ENCODE measurements at places on chromosomes 4 and X.

DNA sequence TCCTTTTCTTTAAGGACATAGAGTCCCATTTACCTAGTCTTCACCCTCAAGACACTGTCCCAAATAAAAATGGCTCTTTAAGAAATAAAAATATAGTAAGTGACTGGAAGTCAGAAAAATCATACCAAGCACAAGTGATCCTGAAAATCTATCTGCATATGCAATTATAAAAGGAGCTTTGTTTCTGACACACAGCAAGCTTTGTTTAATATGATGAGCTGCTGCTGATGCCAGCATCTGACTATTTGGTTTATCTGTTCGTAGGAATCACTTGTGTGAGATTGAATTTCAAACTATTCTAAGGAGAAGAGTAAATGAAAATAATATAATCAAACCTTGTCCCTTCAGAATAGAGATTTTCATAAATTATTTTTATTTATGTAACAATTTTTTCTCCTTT is 332.4 kb downstream of the PCDH7 start:
- H3K4me1 ChIP-seq: no peaks in the 10 kb centered on the region
- no peaks in the 10 kb centered on the region for H3K36me3 ChIP-seq
- DNase-seq: no peak
- H3K4me3 ChIP-seq: no peak overlapping the region

GRCh38 chrX:150736475-150736874 is 43.3 kb downstream of the MTMR1 start:
- H3K27ac ChIP-seq: no peak overlapping the region
- H3K27me3 ChIP-seq: no peaks in the 10 kb centered on the region
- peaks cover 33% of the 10 kb centered on the region for H3K36me3 ChIP-seq
- no peak overlapping the region for H3K4me3 ChIP-seq
- DNase-seq: no peak
- H3K4me1 ChIP-seq: peaks cover 9% of the 10 kb centered on the region

DNA sequence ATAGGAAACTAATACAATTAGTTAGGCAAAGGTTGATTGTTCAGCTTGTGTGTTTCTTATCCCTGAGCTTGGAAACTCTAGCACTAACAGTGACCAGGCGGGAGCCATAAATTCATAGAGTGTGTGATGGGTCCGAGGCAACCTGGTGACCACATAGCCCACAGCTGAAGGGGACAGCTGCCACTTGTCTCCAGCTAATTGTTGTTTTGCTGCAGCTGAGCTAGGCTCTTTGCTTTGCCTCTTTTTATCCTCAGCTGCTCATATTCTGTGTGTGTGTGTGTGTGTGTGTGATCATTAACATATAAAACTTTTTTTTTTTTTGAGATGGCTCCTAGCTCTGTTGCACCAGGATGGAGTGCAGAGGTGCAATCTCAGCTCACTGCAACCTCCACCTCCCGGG is 53.2 kb downstream of the DOCK11 start:
- DNase-seq: no peak
- H3K27ac ChIP-seq: no peak overlapping the region
- peaks cover 58% of the 10 kb centered on the region for H3K4me1 ChIP-seq

- peak overlapping the region; percentile 82 for H3K4me3 ChIP-seq
- DNase-seq: peak; percentile 20
- peak overlapping the region; percentile 84 for H3K27ac ChIP-seq
- H3K27me3 ChIP-seq: peaks cover 1% of the 10 kb centered on the region
- H3K36me3 ChIP-seq: no peaks in the 10 kb centered on the region
- peaks cover 28% of the 10 kb centered on the region for H3K4me1 ChIP-seq
Observed at GRCh38 chrX:40175511-40176350, 78.0 kb upstream of the BCOR start.

DNA sequence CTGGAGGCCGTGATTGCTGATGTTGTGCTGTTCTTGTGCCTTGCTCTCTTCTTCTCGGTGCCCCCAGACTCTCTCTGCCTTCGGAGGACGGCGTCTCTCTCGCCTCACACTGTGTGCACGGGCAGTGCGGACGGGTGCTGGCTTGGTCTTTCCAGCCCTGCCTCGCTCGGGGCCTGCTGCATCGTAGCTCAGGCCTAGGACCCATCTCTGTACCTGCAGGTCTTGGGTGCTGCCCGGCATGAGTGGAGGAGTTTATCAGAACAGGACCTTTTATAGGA is 18.2 kb downstream of the RGS12 start:
- no peak overlapping the region for H3K27ac ChIP-seq
- no peak overlapping the region for H3K4me3 ChIP-seq
- H3K4me1 ChIP-seq: peaks cover 3% of the 10 kb centered on the region

- peaks cover 34% of the 10 kb centered on the region for H3K4me1 ChIP-seq
- H3K27me3 ChIP-seq: no peaks in the 10 kb centered on the region
- H3K27ac ChIP-seq: no peak overlapping the region
- no peak for DNase-seq
- H3K4me3 ChIP-seq: no peak overlapping the region
Observed at GRCh38 chr4:168411318-168412150, 68.8 kb downstream of the DDX60L start.

DNA sequence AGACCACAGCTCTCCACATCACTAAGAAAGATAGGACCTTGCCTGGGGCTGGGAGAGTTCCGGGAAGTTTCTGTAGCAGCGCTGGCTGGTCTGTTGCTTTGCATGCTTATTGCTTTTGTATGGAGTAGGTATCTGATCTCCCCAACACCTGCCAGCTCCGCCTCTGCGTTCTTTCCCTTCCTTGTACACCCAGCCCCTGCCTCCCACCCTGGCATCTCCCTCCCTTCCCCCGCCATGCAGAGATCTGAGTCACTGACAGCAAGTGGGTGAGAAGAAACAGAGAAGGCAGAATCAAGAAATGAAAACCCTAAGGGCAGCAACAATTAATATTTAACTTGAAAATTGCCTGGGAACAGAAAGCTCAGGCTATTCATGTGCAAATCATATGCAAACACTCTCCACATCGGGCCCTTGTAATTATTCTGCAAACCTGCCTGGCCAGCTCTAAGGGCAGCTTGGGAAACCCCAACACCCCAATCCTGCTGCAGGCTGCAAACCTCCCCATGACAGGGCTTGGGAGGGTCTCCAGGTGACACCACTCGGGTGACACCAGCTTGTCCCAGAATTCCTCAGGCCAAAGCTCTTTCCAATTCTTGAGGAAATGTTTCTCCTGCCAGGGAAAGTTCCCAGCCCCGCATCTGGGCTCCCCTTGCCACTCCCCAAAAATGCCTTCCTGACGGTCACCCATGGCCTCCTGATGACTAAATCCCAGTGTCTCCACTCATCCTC is 257.2 kb downstream of the FBXW7 start:
- H3K27me3 ChIP-seq: peaks cover 5% of the 10 kb centered on the region
- H3K27ac ChIP-seq: peak overlapping the region; percentile 17
- no peak overlapping the region for H3K4me3 ChIP-seq
- no peaks in the 10 kb centered on the region for H3K36me3 ChIP-seq
- no peak for DNase-seq
- H3K4me1 ChIP-seq: peaks cover 21% of the 10 kb centered on the region

DNA sequence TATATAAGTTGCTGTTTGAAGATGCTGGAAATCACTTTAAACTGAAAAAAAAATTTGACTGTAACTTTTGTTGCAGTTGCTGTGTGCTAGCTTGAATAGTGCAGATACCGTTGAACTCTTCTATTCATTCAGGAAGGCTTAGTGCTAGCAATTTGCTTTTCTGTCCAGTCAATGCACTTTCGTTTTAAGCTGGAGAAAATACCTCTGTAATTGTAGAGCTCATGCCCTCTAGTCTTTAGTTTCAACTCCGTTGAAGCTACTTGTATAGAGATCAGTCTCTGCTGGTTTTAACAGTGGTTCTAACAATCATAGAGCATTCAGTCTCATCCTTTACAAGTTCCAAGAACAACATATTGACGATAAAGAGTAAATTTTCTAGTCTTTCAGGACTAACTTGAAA is 49.0 kb upstream of the TRPC3 start:
- H3K36me3 ChIP-seq: no peaks in the 10 kb centered on the region
- no peaks in the 10 kb centered on the region for H3K4me1 ChIP-seq
- no peak overlapping the region for H3K4me3 ChIP-seq
- no peak for DNase-seq
- H3K27me3 ChIP-seq: peaks cover 6% of the 10 kb centered on the region
- no peak overlapping the region for H3K27ac ChIP-seq

DNA sequence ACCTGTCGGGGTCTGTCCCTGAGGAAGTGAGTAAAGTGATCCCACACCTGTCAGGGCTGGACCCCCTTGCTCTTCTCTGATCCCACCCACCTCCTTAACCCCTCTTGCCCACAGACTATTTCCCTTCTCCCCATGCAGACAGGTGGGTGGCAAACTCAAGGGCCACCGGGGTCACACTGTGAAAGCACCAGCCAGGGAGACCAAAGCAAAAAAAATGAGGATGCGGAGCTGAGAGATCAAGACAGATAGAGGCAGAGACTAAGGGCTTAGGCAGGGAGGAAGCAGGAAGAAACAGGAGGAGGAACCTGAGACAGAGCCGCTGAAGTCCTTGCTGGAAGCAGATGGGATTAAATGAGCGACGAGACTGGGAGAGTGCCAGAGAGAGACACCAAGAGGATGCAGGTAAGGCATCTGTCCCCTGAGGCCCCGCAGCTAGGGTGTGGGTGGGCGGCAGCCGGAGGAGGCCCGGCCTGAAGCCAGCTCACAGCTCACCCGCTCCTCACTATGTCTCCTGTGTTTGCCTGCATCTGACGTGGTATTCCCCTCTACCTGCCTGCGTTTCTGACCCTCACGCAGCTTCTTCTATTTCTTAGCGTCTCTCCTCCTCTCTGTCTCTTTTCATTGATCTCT is 7.2 kb downstream of the TIMM17B start:
- H3K27ac ChIP-seq: peak overlapping the region; percentile 19
- DNase-seq: no peak
- H3K4me1 ChIP-seq: peaks cover 6% of the 10 kb centered on the region
- peak overlapping the region; percentile 76 for H3K4me3 ChIP-seq

DNA sequence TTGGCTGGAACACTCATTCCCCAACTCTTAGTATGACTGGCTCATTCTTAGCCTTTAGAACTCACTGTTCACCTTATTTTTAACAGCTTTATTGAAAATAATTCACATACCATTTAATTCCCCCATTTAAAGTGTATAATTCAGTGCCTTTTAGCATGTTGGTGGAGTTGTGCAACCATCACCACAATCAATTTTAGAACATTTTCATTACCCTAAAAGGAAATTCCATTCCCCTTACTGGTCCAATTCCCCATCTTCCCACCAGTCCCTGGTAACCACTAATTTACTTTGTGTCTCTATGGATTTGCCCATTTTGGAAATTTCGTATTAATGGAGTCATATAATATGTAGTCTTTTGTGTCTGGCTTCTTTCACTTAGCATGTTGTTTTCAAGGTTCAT is 19.7 kb downstream of the NHSL2 start:
- peaks cover 11% of the 10 kb centered on the region for H3K4me1 ChIP-seq
- no peaks in the 10 kb centered on the region for H3K36me3 ChIP-seq
- no peak for DNase-seq
- peaks cover 9% of the 10 kb centered on the region for H3K27me3 ChIP-seq
- no peak overlapping the region for H3K4me3 ChIP-seq

DNA sequence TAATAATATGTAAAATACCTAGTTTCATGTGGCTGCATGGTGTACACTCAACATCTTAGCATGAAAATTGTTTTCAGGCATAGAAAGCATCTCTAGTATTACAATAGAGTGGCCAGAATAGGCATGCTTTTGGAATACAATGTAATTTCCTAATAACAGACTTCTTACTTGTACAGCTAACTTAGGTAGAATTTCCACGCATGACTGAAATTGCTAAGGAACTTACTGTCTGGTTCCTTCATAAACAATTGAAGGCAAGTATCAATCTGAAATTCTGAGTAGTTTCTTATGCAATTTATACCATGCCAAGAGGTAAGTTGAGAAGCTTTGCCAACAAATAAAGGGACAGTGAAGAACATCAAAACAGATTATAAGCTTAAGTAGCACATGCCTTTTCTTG is 26.7 kb downstream of the SULT1E1 start:
- no peak overlapping the region for H3K27ac ChIP-seq
- H3K4me3 ChIP-seq: no peak overlapping the region
- H3K36me3 ChIP-seq: 0 out of 2 replicates have a peak, but pooled peaks cover 1% of the 10 kb centered on the region
- no peaks in the 10 kb centered on the region for H3K27me3 ChIP-seq
- no peak for DNase-seq

- peak; percentile 0 for DNase-seq
- no peak overlapping the region for H3K27ac ChIP-seq
- H3K36me3 ChIP-seq: no peaks in the 10 kb centered on the region
- no peak overlapping the region for H3K4me3 ChIP-seq
- peaks cover 2% of the 10 kb centered on the region for H3K27me3 ChIP-seq
Observed at GRCh38 chrX:10387011-10387410, 230.2 kb downstream of the CLCN4 start.

- no peaks in the 10 kb centered on the region for H3K27me3 ChIP-seq
- no peaks in the 10 kb centered on the region for H3K36me3 ChIP-seq
- H3K4me1 ChIP-seq: peaks cover 18% of the 10 kb centered on the region
- peak overlapping the region; percentile 73 for H3K4me3 ChIP-seq
Observed at GRCh38 chrX:119655125-119655524, 37.8 kb downstream of the SEPTIN6 start.

DNA sequence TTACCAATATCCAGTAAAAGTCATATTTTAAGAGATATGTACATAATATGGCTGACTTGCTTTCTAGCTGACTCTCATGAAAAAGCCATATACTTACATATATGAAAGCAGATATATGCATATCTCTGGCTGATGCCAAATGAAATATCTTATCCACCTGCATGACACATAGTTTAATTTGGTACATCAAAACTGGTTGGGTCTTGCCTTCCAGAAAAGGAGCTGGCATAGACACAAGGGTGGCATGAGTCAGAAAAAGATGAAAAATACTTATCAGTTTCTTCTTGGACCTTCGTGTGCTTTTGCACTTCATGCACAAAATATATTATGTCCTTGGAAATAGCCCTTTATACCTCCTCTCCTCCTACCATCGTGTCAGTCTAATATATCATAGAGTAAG is 32.1 kb downstream of the TIGD4 start:
- DNase-seq: no peak
- no peaks in the 10 kb centered on the region for H3K36me3 ChIP-seq
- H3K4me3 ChIP-seq: no peak overlapping the region

- H3K4me3 ChIP-seq: no peak overlapping the region
- DNase-seq: no peak
- no peaks in the 10 kb centered on the region for H3K36me3 ChIP-seq
- no peaks in the 10 kb centered on the region for H3K4me1 ChIP-seq
- H3K27me3 ChIP-seq: peaks cover 2% of the 10 kb centered on the region
Observed at GRCh38 chrX:65769564-65770292, 102.3 kb downstream of the MSN start.

- H3K4me1 ChIP-seq: no peaks in the 10 kb centered on the region
- DNase-seq: no peak
- no peak overlapping the region for H3K4me3 ChIP-seq
- H3K36me3 ChIP-seq: no peaks in the 10 kb centered on the region
- no peak overlapping the region for H3K27ac ChIP-seq
- H3K27me3 ChIP-seq: no peaks in the 10 kb centered on the region
Observed at GRCh38 chrX:139086246-139086645, 374.7 kb upstream of the FGF13 start.
